ENCODE measurements at places on chromosomes 2 and 18.

- DNase-seq = no peak
Measured at GRCh38 chr18:7757175-7757574, 190.1 kb downstream of the PTPRM start.

DNA sequence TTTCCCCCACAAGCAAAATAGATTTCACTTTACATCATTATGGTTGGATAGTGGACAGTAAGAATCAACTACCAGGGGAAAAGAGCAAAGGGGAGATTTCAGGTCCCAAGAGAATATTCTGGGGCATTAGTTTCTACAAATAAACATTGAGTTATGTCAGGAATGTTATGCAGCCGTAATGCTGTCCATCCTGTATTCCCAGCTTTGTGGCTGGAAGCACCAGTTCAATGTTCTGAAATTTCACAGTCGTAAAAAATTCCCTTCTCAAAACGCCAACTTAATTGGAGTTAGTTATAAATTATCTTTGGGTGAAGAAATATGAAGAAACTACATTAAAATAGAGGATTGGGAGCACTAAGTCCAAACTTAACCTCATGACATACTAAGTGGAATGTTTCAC is 141.5 kb upstream of the FIGN start:
- no peak for DNase-seq

- no peak for DNase-seq
Measured at GRCh38 chr18:45738660-45739059, 14.7 kb downstream of the SLC14A1 start.

GRCh38 chr18:61546590-61546989 is 213.4 kb downstream of the CDH20 start:
- DNase-seq = no peak

GRCh38 chr2:176852667-176853066 is 359.9 kb upstream of the HNRNPA3 start:
- DNase-seq = no peak

GRCh38 chr18:8469544-8470130 is 139.6 kb upstream of the RAB12 start:
- DNase-seq = no peak

DNA sequence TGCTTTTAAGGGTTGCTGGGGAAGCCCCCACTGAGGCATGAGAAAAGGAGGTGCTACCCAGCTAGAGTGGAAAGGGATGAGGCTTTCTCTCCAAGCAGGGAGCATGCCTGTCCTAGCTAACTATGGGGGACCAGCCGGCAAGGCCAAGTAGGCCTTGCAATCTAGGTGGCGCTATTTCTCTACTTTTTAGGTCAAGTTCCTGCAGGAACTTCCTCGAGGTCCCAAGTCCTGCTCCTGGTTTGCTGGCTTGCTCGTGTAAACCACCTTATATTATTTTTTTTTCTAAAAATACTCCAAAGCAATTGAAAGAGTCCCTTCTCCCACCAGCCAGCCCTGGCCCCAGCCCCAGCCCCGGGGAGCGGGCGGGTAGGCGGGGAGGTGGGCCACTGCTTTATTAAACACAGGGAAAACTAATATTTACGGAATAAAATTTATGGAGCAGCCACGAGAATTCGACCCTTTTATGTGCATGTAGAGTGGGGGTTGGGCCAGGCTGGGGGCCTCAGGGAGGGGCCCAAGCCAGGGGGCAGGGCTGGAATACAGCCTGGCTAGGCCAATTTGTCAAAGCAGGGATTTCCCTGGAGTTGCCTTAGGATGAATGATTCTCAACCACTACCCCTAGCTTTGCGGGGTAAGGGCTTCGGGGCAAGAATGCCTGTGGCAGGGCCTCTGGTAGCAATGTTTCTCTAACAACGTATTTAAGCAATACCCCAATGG is 12.8 kb upstream of the IHH start:
- DNase-seq = no peak

GRCh38 chr2:216698895-216699294 is 3.5 kb upstream of the IGFBP5 start:
- DNase-seq = no peak

DNA sequence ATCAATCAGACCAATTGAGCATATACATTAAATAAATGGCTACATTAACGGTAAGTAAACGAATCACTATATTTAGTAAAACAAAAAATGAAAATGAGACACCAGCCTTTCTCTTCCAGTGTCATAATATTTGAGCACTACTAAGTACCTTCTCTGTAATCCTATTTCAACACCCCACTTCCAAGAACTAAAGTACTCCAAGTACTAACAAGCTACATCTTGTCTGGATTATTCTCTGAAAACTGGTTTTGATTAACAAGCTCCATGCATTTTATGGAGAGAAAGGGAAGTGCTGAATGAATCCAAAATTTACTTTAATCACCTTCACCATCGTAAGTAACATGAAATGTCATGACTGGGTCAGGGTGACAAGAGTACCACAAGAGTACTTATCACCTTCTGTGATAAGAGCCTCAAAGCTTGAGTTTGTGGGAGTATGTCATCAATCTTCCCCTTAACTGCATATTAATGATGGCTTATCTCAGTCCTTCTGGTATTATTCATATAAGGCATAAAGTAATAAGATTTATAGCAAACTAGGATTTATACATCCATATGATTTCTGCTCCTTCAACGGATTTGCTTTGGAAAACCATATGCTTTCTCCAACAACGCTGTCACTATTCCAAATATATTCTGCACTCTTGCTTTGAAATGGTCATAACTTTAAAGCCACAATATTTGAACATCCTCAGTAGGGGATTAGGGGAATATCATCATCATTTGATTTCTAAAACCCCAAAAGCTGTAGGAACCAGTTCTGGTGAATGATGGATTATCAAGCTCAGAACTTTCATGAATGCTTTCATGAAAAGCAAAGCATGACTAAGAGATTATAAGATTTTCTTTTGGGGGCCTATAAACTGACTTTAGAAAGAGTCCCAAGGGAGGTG is 127.0 kb downstream of the ANTXR1 start:
- DNase-seq = no peak

Measured in T-helper 1 cell (primary cell).